ENCODE measurements at places on chromosomes 7 and 10. TPM values are rescaled to one million over a fixed set of nuclear protein-coding genes. Genes with fewer than 3 reads are reported as not detected.

GRCh38 chr7:151013356-151013732, 10.9 kb downstream of the ATG9B start:
- DNase-seq: no peak

GRCh38 chr7:120272701-120273475, at the start of gene KCND2:
Gene KCND2, plus strand, starts transcription at chr7:120273175.
- no peak for DNase-seq

DNA sequence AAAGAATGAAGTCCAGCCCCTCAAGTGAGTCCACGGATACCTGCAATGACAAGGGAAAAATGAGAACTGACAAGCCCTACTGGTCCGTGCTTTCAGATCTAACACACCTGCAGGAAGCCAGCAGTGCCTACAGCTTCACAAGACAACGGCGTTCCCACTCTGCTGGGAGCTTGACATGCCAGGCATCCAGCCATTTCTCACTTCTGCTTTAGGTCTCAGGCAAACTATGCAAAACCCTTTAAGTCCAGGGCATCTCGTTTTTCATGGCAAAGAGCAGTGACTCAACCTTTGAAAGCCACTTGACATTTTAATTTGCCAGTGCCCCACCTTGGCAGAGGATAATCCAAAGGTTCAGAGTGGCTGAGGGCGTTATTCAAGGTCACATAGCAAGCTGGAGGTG, 49.1 kb upstream of the GPAM start:
- DNase-seq: no peak

GRCh38 chr10:48496105-48496830, 108.6 kb downstream of the ARHGAP22 start:
- DNase-seq: no peak

- DNase-seq: no peak
Measured at GRCh38 chr7:41847151-41847550, 144.3 kb upstream of the INHBA start.

The SHH gene
- 11.0 TPM for total RNA-seq

Data from stomach (tissue), 19 donors.